Kidney (tissue), 22 donors: ENCODE measurements at places on chromosomes 6 and 20.

DNA sequence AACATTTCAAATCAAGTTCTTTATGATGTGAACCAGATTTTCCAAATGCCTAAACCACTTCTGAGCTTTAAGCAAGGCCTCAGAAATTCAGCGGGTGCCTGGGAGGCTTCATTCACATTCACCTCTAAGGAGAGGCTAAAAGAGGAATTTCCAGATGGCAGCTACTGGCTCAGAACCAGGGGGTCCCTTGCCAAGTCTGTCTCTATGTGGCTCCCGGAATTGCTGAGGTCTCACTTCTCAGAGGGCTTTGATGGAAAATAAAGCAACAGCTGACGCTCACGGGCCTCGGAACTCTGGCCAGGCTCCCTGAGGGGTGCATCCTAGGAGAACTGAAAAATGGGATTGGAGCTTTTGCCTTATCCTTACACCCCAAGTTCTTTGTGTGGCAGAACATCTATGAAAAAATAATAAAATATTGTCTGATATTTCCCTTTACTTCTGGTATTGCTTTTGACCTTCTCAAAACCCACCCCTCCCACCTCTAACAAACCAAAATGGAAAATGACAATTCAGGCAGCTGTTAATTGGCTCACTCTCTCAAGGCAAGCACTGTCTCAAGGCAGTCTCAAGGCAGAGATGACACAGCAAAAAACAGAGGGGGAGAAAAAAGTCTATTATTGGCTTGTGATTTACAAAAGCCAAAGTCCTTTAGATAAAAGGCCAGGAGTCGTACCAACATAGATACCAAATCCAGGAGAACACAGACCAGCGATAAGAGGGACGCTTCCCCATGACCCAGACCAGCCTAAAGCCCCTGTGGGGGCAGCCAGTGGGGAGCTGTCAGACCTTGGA is 21.8 kb upstream of the LRRN4 start:
- no peak for DNase-seq

DNA sequence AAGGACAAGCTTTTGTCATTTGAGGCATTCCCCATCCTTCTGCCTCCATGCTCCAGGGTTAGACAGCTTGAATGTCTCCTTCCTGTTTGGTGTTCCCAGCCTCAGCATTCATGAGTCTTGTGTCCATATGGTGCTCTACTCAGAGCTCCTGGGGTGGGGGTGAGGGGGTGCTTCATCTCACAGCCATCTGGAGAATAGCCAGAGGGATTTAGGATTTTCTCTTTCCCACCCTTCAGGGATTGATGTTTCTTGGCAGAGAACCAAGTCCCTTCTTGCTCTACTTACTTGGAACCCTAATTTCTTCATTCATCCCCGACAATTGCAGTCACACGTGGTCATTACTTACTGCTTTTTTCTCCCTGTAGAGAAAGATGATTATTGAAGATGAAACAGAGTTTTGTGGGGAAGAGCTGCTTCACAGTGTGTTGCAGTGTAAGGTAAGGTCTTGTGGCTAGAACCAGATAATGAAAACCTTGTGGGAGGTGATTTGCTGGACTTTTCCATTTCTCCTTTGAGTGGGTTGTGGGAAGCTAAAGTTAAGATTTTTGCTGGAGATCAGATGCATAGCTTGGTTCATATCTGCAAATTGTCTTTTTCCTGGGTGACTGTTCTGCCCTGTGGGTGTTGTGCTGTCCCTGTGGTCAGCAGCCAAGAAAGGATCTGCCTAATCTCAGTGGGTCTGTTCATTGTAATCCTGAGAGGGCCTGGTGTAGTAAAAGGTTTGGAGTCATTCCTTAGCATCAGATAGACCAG is 18.6 kb downstream of the CMTR1 start:
- DNase-seq = no peak

DNA sequence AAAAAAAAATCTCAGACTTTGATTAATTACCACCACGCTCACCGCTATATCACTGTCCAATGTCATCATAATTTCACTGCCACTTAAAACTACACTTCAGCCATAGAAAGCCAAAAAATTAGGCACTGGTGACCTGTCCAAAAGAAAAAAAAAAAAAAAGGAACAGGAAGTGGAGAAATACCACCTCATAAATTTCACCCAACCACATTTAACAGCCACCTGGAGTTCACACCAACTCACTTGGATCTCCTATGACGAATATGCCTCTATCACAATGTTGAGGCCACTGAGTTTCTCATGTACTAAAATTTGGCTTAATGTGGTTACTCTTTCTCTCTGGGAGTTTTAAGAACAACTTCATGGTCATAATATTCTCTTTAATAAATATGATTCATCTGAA is 237.5 kb upstream of the RSPO3 start:
- no peak for DNase-seq

GRCh38 chr6:69398311-69398710 is 398.5 kb downstream of the LMBRD1 start:
- DNase-seq = no peak

- DNase-seq = no peak
These were observed 535.8 kb downstream of the TENT5A start for GRCh38 chr6:81216668-81217067.

GRCh38 chr20:43963233-43963632 is 48.6 kb downstream of the TOX2 start:
- DNase-seq = no peak

DNA sequence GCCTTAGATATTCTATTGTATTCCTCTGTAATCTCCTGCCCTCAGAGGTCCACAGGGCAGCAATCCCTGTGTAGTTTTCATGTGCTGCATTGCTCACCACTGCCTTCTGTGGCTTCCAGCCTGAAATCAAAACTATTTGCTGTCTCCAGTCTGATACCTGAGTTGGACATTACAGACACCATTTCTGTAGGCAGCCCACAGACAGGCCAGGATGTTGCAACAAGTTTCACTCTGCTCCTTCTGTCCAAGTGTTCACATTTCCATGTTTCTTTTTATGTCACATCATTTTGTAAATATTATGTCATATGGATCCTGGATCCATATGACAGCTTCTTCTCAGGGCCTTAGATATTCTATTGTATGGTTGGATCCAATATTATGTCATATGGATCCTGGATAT is 21.7 kb downstream of the ECI2 start:
- DNase-seq = no peak

GRCh38 chr6:19812512-19813119 is 24.6 kb upstream of the ID4 start:
- DNase-seq = no peak

DNA sequence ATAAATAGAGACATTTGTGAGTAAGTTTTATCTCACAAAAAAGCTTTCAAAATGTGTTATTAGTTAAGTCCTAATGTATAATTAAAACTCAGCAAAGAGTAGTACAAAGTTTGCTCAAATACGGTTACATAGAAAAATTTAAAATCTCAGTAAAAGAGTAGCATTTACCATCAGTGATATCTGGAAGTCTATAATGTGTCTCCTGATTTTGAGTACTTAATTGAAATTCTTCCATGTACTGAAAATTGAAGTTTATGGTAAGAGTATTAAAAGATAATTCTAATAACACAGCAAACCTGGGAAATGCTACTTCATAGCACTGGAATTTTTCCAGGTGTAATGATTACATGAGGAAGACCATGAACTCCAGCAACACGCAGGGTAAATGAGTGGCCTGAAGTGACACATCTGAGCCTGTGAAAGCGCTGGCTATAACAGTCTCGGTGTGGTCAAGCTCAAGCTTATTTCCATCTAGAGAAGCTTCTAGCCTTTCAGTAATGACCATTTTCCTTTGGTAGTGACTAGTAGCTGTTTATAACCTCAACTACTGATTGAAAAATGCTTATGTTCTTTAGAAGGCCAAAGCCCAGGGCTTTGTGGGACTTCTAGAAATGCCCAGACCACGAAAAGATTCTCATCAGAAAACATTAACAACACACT is 203.2 kb downstream of the ISM1 start:
- no peak for DNase-seq

- DNase-seq = no peak
These were observed 11.1 kb upstream of the VAPB start for GRCh38 chr20:58377766-58378401.

DNA sequence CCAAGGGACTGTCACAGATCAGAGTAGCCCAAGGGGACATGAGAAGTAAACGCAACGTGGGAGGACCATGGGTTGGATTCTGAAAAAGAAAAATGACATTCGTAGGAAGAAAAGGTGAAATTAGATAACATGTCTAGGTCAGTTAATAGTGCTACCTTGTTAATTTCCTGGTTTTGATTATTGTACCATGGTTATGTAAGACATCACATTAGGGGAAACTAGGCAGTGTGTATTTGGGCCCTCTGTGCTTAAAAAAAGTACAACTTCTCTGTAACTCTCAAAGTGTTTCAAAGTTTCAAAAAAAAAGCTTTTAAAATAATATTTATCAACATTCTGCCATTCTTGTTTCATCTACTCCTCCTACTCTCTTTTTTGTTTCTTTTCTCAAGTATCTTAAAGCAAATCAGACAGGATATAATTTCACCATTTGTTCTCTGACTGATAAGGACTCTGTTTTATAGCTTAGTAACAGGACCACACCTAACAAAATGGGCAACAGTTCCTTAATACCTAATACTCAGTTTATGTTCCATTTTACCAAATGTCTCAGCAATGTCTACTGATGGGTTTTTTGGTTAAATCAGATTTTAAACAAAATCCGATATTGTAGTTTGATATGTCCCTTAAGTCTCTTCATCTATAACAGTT is 97.1 kb upstream of the PLCB4 start:
- no peak for DNase-seq

DNA sequence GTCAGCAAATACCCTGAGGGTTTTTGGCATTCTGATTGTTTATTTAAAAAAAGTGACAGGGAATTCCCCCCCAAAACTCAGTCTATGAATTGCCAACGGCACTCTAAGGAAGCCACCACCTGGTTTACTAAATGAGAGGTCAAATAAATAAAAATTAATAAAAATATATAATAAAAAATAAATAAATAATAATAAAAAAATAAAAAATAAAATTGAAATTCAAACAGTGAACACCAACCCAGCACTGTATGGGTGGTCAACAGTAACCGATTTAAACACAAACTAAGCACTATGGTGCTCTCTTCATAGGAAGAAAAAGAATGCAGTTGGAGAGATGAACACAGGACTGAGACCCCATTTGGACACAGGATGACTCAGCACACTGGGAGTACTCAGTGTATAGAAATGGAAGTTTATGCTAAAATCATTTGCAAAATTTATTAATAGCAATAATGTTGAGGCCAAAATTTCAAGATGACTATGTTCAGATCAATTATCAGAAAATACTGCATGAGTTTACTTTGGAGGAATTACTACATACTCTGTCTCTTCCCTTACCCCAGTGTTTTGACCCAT is 98.5 kb downstream of the MBOAT1 start:
- DNase-seq = no peak

GRCh38 chr6:20186981-20187380 is 25.3 kb downstream of the MBOAT1 start:
- DNase-seq = no peak

GRCh38 chr6:125301435-125302391 is at the start of gene HDDC2:
Gene HDDC2 (minus strand): TSS chr6:125301967. CDS start chr6:125301932, 35 bp downstream.
- peak; percentile 89 for DNase-seq

DNA sequence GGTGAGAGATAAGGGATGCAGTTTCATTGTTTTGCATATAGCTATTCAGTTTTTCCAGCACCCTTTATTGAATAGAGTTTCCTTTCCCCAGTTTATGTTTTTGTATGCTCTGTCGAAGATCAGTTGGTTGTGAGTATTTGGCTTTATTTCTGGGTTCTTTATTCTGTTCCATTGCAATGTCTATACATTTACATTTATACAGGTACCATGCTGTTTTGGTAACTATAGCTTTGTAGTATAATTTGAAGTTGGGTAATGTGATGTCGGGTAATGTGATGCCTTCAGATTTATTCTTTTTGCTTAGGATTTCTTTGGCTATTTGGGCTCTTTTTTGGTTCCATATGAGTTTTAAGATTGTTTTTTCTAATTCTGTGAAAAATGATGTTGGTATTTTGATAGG is 61.8 kb downstream of the NCOA7 start:
- DNase-seq = no peak

DNA sequence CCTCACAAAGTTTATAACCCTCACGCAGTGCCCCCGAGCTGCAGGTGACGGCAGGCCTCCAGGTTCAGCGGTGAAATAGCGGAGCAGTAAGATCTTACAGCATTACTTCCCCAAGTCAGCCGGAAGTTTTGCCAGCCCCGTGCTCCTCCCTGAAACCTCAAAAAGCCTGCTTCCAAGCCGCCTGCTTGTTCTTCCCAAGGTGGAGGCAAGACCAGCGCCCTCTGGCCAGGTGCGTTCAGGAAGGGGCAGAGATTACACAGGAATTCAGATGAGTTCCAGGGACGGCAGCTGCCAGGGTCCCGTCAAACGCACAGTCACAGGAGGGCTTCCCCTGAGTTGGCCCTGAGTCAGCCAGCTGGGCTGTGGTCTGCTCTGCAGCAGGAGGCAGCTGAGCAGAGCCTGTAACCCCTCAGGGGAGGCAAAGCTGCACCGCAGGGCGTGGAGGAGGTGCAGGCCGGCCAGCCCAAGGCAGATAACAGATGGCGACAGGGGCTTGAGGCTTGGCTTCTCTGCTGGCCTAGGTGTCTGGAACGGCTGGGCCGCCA is 124.1 kb upstream of the RPS6KA2 start:
- peak; percentile 34 for DNase-seq

GRCh38 chr20:10636326-10636818 is 37.4 kb downstream of the JAG1 start:
- no peak for DNase-seq

DNA sequence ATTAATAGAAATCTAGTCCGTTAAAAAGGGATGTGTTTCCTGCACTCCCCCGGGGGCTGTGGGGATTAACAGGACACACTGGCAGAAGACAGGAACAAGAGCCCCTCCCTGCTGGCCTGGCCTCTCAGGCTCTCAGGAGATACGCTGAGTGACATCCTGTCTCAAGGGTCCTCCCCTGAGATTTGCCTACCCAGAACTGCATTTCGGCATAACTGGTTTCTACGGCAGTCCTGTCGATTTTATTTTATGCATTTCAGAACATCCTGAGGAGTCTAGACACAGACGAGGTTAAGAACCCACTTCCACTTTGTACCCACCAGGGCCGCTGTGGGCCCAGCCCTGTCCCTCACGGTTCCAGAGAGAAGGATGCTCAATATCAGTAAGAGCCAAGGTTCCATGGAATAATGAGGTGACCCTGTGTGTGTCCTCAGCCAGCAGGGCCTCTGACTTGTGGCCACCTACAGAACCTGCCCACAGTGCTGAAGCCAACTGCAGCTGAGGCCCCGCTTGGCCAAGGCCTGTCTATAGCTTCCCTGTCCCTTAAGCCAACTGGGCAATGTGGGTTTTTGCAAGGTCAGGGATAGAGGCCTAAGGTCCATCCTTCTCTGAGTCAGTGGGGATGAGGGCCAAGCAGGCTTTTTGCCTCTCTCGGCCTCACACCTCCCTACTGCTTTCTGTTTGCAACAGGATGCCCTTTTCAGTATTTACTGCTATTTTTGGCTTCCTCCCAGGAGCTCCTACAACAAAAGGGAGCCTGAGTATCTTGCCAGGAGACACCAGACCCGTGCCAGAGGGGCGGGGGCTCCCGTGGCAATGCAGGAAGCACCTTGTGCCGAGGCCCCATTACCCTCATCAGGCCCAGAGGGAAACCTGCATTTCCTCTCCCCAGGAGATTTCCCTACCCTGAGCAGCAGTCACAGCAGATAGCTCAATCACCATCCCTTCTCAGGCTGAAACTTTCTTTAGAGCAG is 14.7 kb downstream of the UQCC2 start:
- DNase-seq = no peak

GRCh38 chr6:129488313-129488712 is 221.7 kb downstream of the ARHGAP18 start:
- no peak for DNase-seq

GRCh38 chr20:57388953-57389694 is 2.1 kb upstream of the RBM38 start:
- DNase-seq = peak; percentile 92

- no peak for DNase-seq
These were observed 33.0 kb downstream of the NUP153 start for GRCh38 chr6:17673543-17674254.

- no peak for DNase-seq
These were observed 27.0 kb downstream of the SOD2 start for GRCh38 chr6:159665868-159666635.
